ENCODE measurements at places on chromosomes 16 and 17.

- DNase-seq, result peak; percentile 84
These were observed 10.8 kb downstream of the SMTNL2 start for GRCh38 chr17:4594931-4595684.

GRCh38 chr16:27248036-27248435, 20.5 kb downstream of the NSMCE1 start:
- DNase-seq, result no peak

DNA sequence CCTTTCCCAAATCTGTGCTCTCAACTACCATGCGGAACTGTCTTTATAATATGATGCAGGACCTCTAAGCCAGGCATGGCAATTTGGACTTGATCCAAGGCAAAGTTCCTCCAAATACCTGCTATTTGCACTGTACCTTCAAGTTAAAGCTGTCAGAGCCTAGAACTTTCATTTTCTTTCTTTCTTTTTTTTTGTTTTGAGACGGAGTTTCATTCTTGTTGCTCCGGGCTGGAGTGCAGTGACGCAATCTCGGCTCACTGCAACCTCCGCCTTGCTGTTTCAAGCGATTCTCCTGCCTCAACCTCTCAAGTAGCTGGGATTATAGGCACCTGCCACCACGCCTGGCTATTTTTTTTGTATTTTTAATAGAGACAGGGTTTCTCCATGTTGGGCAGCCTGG, 51.7 kb downstream of the ARHGAP27 start:
- DNase-seq, result peak; percentile 39

DNA sequence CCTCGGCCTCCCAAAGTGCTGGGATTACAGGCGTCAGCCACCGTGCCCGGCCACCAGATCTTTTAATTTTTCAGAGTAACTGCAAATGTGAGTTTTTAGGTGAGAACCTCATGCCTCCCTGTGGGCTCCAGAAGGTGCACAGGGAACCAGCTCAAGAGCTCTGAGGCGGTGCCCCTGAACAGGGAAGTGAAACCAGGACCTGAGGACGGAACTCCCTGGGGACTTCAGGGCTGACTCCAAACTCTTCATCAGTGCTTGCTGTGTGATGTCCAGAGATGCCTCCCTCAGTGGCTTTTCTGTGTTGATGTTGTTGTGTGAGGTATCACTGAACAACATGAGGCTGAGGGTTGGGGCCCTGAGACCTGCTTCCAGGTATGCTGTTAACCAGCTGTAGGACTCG, 23.8 kb downstream of the SLC12A3 start:
- peak; percentile 88 for DNase-seq

Data from Karpas-422 (cell line).